ENCODE measurements at places on chromosomes 12 and 14.

GRCh38 chr14:92456215-92457015 lies 57.2 kb upstream of the RIN3 start:
- peak; percentile 87 for DNase-seq

- DNase-seq, result no peak
These were observed 175.9 kb upstream of the BMP4 start for GRCh38 chr14:54132496-54132895.

GRCh38 chr12:4114986-4115385 lies 158.6 kb upstream of the CCND2 start:
- DNase-seq, result peak; percentile 39

DNA sequence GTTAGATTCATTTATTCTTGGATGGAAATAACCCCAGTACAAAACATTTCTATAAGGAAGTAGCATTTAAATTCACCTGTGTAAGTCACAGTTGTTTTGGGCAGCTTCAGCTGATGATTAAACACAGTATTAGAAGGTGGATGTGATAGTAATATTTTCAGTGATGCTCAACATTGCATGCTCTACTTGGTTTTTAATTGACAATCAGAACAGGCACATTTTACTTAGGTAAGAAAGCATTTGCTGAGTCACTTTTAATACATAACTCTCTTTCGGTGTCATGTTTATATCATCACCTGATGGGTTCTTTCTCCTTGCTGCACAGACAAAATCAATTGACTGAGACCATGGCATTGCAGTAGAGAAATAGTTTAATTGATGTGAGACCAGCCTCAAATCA lies 80.7 kb downstream of the CMAS start:
- DNase-seq, result no peak
